ENCODE measurements at places on chromosomes 11 and 22. TPM values are rescaled to one million over a fixed set of nuclear protein-coding genes. Genes with fewer than 3 reads are reported as not detected.

GRCh38 chr11:131206671-131207070 lies 163.7 kb upstream of the NTM start:
- no peak for DNase-seq

GRCh38 chr11:69010964-69011623 lies 2.0 kb downstream of the MRGPRF start:
- DNase-seq = no peak

GRCh38 chr11:130063451-130063850 lies 6.2 kb upstream of the APLP2 start:
- DNase-seq = no peak

- no peak for DNase-seq
Measured at GRCh38 chr11:14234446-14234845, 124.5 kb downstream of the RRAS2 start.

GRCh38 chr11:104338186-104338585 lies 174.2 kb upstream of the PDGFD start:
- no peak for DNase-seq

MPPED1 gene
- total RNA-seq = not detected

DNA sequence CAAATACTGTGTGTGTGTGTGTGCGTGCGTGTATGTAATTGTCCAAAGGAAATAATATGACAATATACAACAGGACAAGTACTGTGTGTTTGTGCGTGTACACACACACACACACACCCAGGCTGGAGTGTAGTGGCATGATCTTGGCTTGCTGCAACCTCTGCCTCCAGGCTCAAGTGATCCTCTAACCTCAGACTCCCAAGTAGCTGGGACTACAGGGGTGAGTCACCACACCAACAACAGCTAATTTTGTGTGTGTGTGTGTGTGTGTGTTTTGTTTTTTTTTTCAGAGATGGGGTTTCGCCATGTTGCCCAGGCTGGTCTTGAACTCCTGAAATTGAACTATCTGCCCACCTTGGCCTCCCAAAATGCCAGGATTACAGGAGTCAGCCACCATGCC lies 61.5 kb downstream of the NUP98 start:
- no peak for DNase-seq

GRCh38 chr11:75994616-75995015 lies 179.6 kb downstream of the UVRAG start:
- DNase-seq = no peak

DNA sequence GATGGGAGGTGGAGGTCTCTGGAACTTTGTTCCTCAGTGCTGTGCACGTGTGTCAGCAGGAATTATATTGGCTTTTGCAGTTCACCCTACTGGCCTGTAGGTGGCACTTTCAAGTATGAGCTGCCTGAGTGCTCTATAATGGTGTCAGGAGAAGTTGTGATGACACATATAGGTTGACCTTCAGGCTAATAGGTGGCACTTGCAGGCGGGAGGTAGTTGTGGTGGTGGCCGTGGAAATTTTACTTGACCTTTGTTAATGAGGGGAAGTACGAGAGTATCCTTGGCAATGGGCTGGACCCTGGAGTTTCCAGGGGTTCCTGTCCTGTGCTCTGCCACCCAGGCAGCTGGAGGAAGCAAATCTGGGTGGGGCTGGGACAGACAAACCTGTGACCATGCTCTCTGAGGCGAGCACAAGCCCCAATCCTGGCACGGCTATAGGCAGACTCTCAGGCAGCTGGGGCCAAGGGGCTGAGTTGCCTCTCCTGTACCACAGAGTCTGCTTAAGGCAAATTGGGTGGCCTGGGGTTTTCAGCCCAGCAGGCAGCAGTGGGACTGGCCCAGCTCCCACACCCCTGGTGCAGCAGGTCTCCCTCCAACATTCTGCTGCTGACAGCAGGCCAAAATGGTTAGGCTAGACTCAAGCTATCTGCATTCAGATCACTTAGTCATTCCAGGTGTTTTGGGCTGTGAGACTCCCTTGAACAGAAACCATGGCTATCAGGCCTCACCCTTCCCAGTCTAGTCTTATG lies 147.5 kb upstream of the CTSC start:
- DNase-seq = no peak

DNA sequence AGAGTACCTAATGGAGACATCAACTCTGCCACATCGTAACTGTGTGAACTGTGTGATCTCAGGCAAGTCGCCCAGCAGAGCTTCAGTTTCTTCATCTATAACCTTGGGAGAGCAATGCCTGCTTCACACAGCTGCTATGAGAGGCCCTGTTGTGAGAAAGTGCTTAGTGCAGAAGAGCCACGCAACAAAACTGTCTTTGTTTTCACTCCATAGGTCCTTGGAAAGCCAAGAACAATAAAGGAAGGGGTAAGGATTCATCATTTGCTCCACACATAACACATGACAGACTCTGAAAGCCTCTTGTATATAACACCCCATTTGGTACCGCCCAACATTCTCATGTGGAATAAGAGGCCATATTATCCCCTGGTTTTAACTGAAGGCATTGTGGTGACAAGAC lies 231.9 kb upstream of the ISX start:
- no peak for DNase-seq

- DNase-seq = no peak
Measured at GRCh38 chr22:47784991-47785390, 1022.5 kb downstream of the TBC1D22A start.

GRCh38 chr11:61092280-61092766 lies 10.0 kb upstream of the CD5 start:
- no peak for DNase-seq

Measured in omental fat pad (tissue), 4 donors.